ENCODE measurements at places on chromosomes 5 and 9.

DNA sequence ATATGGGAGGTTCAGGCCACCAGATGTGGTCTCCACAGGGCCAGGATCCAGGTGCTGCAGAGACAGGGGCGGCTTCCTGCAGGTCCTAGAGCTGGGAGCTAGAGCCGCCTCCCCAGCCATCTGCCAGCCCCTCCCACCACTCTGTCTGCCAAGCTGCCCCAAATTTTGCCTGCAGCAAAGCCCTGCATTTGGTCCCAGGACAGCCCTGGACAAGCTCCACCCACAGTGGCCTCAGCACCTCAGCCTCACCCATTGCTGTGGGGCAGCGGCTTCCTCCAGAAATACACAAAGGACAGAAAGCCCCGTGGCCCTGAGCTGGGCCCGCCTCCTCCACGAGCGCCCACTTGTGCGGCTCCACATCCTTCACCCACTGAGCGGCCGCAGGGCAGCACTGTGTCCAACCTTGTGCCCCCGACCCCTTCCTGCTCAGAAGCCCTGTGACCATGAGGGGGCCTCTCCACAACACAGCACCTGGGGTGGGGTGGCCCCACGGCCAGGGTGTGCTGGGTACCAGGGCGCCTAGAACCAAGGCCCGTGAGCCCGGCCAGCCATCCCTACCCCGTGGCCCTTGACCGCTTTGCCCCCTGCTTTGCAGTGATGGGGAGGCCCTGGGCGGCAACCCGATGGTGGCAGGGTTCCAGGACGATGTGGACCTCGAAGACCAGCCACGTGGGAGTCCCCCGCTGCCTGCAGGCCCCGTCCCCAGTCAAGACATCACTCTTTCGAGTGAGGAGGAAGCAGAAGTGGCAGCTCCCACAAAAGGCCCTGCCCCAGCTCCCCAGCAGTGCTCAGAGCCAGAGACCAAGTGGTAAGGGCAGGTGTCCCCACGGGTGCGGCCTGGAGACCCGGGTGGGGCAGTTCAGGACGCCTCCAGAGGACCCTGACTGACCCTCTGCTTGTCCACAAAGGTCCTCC is 3.7 kb upstream of the AJM1 start:
- no peak for DNase-seq

DNA sequence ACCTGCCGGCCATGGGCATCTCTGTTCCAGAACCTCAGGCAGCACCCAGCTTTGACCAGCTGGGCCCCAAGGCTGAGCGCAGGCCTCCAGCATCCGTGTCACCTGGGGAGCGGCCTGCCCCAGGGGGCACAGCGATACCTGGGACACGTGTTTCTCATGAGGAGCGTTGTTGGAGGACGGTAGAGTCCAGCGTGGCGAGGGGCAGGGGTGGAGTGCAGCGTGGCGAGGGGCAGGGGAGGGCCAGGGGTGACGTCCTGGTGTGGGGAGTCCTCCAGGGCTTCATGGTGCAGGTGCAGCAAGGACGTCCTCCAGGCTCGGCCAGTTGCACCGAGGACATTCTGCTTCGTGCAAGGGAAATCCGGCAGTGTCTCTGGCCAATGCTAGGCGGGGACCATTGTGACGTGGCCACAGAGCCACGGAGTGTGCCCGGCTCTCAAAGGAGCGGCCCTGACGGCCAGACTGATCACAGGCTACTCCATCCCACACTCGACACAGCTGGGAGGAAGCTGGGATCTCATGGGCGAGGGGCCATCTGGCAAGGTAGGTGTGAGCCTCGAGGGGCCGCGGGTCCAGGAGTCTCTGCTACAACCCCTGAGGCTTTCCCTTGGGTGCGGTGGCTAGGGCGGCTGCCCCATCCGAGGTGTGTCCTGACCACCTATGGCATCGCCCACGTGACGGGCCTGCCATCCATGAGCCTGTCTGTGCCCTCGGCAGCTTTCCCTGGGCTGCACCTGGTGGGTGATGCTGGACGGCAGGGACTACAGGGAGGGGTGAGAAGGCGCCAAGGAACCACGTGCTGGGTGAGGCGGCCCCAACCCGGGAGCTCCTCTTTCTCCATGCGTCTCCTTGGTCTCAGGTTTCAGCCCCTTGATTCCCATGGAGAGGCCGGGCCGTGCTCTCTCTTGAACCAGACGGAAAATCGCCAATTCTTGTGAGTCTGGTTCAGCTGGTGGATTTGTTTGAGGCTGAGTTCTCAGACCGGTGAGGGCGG is 33.8 kb downstream of the SLC9A3 start:
- no peak for DNase-seq

DNA sequence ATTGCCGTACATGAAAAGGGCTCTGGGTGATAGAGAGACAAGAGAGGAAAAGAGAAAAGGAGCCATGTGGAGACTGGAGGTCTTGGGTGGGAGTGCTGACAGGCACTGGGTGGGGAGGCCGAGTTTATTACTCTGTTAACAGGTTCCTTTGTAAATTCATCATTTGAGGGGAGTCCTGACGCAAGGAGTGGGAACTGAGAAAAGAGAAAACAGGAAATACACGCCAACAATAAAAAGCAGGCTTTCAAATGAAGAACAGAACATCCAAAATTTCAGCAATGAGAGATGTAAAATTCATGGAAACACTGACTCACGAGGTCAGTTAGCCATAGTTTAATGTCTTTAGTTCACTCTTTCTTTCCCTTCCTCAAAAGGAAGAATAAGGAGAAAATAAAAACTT is 342.8 kb downstream of the TMEM167A start:
- DNase-seq = no peak

GRCh38 chr5:172788771-172789686 is 18.0 kb upstream of the DUSP1 start:
- DNase-seq = no peak

GRCh38 chr5:18526792-18527405 is 892.6 kb downstream of the TAF11L14 start:
- no peak for DNase-seq

DNA sequence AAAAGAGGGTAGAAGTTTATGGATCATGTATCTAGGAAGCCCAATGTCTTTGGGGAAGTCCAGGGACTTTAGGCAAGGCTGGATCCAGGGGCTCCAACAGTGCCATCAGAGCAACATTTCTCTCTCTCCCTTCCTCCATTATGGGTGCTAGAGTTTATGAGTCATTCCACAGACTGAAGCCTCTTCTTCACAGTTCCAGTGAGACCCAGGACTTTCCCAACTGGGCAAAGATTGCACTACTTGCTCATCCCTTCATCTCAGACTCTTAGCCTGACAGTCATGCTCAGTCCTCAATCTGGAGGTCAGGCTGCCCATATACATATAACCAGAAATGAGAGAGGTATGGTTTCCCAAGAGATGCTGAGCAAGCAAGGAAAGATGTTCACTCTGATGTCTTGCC is 110.7 kb downstream of the FEM1C start:
- no peak for DNase-seq

- no peak for DNase-seq
Observed at GRCh38 chr9:70924380-70924779, 197.0 kb downstream of the TRPM3 start.

DNA sequence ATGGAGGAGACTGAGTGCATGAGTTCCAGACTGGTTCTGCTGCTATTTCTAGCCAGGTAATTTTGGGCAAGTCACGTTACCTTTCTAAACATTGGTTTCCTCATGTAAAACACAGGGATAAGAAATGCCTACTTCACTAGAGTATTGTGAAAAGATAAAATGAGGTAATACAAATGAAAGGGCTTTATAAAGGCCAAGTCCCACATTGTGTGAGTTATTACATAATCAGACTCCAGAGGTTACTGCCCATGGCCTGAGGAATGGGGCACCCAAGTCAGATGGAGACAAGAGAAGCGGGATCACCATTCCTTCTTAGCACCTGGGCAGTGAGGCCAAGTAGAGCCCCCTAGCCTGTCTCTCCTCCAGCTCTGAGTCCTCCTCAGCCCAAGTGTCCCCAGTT is 7.5 kb downstream of the HBEGF start:
- no peak for DNase-seq

DNA sequence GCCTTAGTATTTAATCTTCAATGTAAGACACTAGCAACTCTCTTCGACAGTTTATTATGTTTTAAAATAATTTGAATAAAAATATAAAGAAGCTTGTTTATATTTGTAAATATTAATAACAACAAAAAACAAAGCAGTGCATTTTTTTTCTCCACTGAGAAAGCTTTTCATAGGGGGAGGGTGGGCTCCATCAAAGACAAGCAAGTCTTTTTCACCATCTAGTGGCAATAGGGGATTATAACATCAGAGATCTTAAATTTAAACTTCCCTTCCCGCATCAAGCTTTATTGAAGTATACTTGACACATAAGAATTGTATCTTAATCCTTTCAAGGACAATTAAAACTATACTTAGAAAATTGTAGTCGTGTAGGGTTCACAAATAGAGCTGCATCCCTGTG is 9.3 kb upstream of the OR13F1 start:
- no peak for DNase-seq

GRCh38 chr5:136314302-136314701 is 51.0 kb downstream of the TRPC7 start:
- DNase-seq = no peak

DNA sequence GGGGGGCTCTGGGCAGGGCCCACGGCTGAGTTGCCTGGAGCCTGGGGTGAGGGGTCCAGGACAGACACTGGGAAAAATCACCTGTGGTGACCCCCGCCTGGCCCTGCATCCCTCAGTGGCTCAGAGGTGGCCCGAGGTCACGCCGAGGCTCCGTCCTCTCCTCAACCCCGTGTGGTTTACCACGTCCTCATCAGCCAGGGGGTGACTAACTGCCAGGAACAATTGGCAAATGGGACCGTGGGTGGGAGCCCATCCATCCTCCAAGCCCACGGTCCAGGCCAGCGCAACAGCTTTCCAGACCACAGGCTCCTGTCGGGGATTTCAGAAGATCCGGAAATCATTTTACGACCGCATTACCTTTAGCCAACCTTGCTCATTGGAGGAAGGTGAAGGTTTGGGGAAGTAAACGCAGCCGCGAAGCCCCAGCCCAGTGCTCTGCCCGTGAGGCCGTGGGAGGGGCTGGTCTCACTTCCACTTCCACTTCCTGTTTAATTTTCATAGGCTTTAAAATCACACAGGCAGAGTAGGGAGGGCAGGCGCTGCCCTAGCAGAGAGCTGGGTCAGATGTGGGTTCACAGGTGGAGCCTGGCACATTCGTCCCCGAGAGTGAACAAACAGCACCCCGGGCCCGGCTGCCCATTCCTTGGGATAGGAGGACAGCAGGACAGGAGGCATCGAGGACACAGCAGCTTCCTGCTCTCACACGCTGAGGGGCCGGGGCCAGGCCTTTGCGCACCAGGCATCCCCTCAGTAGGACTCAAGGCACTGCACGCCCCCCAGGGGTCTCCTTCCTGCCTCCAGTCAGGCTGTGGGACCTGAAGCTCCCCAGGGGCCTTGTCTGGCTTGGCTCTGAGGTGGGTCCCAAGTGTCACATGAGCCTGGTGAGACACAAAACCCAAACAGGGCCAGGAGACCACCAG is 19.8 kb upstream of the SLC9A3 start:
- no peak for DNase-seq

- DNase-seq = no peak
Observed at GRCh38 chr9:121240472-121241135, 27.4 kb upstream of the GSN start.

- DNase-seq = no peak
Observed at GRCh38 chr5:141512911-141513626, 24.2 kb downstream of the PCDHGC5 start.

GRCh38 chr5:53913941-53914340 is 353.5 kb downstream of the NDUFS4 start:
- no peak for DNase-seq

All from stimulated activated CD8-positive, alpha-beta memory T cell treated with anti-CD3 and anti-CD28 coated beads, Interleukin-2, amount 100 ng/mL, for 1 hour (primary cell).